ENCODE measurements at places on chromosomes 6 and 20. TPM values are rescaled to one million over a fixed set of nuclear protein-coding genes. Genes with fewer than 3 reads are reported as not detected.

The MED20 gene
- polyA plus RNA-seq = 42.0 TPM

The IP6K3 gene
- 2.0 TPM for polyA plus RNA-seq

The GPX5 gene
- polyA plus RNA-seq = not detected

The TRERF1 gene
- polyA plus RNA-seq = 16.2 TPM

The ZNF391 gene
- polyA plus RNA-seq = 15.8 TPM

All from left renal pelvis (tissue), 4 donors.